Progenitor cell of endocrine pancreas (in vitro differentiated cells): ENCODE measurements at places on chromosomes 3 and 15. TPM values are rescaled to one million over a fixed set of nuclear protein-coding genes. Genes with fewer than 3 reads are reported as not detected.
A peak's percentile ranks its signal among the peaks of the same experiment; 100 is the strongest.

DNA sequence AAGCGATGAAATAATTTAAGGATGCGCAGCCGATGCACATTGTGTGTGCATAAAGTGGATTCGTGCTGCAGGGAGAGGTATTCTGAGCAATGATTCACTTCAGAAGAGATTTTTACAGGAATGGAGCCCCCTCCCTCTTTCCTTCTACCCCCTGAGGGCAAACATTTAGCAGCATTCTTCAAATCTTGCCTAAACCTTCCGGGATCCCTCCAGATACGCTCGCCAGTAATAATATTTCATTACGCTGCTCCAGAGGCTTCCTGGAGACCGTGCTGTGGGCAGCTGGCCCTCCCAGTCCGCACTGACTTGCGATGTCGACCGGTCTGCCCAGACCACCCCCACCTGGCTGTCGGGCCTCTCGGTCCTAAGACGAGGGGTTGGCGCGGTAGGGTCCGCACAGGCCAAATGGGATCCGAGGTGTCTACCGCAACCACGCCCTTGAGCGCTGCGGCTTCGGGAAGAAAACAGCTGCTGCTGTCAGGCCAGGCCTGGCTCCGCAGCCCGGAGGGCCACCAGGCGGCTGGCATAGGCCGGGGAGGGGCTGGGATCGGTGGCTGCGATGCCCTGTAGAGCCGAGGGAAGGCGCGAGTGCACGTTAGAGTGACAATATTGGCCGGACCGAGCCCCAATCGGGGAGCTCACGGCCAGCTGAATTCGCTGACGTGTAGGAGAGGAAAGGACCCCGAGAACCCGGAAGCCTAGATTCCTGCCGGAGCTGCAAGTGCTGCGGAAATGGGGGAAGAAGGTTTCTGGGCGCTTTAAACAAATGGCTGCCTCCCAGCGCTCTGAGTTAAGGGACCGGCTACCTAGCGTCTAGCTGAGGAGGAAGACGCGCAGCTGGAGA, 14.3 kb downstream of the ZIC4 start:
- no peak for DNase-seq

DNA sequence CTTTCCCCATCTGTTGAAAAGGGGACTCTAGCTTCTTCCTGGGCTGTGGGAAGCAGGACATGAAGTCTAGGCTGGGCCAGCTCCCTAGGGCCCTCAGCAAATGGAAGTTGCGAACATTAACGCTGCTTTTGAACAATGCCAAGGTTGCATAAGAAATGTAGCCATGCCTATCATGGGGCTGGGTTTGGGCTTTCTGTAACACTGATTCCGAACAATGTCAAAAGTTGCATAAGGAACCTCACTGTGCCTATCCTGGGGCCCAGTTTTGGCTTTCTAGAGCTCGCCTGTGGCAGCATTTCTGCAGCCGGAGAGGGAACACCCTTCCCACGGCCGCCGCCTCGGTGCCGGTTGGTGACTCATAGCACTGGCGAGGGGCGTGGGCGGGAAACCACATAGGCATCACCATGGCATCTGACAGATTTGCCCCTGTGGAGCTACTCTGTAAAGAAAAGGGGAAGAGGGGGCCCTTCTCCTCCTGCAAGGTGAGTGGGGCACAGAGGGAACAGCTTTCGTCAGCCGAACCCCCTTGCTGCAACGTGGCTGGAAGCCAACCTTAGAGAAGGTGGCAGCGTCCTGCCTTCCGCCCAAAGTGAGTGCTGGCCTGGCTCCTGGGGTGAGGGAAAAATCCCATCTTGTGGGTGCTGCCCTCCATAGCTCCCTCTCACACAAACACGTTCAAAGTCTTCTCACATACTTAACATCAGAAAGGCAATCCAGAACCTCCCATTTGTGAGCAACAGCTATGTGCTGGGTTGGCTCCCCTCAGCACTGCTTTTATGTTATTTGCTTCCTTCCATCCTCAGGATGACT, 46.6 kb upstream of the ATP2B2 start:
- DNase-seq = no peak

CCDC9B gene
- total RNA-seq = 0.07 and 0.11 TPM in 2 replicates

GRCh38 chr3:112965656-112966055, 9.2 kb downstream of the CD200R1 start:
- no peak for DNase-seq

SGO1 gene
- total RNA-seq = 14.8 and 15.1 TPM in 2 replicates

DNA sequence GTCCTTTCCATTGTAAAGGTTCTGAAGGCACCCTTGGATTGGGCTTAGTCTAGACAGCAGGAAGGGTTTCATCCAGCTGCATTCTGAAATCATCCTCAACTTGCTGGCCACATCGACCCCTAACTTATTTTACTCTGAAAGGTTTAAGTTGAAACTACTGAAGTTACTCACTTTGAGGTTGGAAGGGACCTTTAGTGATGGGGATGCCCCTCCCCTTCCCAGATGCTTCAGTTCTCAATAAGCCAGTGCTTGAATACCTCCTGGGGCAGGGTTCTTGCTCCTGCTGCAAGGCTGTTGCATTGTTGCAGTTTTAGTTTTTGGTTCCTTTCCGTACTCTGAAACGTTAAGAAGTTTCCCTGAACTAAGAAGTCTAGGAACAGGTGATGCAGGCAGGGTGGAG, 26.4 kb downstream of the FGD5 start:
- DNase-seq = no peak

TMEM207 gene
- 0.27 TPM in 1 of 2 replicates, not detected in the other for total RNA-seq

GRCh38 chr3:196016059-196016458, 65.8 kb downstream of the TFRC start:
- no peak for DNase-seq

RPS27L gene
- 129 and 140 TPM in 2 replicates for total RNA-seq

GRCh38 chr3:72590732-72591221, 257.5 kb downstream of the SHQ1 start:
- DNase-seq = no peak

GFM1 gene
- total RNA-seq = 33.2 and 34.4 TPM in 2 replicates

- DNase-seq = no peak
Observed at GRCh38 chr15:40660686-40661085, 34.3 kb upstream of the RAD51 start.

AADAC gene
- total RNA-seq = not detected in 2 replicates

- no peak for DNase-seq
Observed at GRCh38 chr3:151896246-151897012, 23.0 kb downstream of the SUCNR1 start.

SEMA6D gene
- total RNA-seq = 10.6 and 11.7 TPM in 2 replicates

C2CD4A gene
- 0.17 and 0.20 TPM in 2 replicates for total RNA-seq

DNA sequence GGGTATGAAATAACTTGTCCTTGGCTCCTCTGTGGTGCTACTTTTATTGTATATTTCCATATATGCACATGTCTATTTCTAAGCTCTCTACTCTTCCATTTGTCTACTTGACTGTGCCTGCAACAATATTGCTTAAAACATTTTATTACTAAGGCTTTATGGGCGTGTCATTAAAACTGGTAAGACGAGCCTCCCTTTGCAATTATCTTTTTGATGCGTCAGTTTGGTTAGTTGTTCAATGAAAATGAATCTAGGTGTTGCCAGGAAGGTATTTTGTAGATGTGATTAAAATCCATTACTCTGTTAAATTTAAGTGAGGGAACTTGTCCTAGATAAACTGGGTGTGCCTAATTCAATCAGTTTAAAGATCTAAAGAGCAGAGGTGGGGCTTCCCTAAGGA, 12.9 kb upstream of the TRA2B start:
- no peak for DNase-seq

DNA sequence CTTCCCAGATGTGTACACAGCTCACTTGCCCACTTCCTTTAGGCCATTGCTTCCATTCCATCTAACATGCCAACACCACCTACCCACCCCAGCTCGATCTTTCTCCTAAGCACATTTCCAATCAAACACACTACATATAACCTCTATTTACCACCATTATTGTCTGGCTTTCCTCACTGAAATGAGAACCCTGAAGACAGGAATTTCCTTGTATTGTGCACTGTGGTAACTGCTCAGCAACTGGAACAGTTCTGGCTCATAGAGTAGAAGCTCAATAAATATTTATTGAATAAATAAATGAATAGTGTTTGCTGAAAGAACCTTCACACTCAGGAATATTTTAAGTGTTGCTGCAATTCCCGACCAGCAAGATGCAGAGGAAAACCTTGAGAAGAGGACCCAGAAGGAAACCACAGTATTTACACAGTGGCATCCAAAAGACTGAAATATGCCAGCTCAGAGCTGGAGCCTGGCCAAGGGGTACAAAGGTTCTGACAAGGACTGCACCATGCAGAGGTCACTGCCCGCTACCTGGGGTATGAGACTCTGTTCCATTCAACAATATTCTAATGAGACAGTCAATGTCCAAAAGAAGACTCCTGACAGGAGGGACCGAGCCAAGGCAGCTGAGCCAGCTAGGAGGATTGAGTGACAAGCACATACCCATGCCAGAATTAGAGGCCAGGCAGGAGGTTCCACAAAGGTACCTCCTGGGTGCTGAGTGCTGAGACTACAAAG, 168.8 kb downstream of the NUP210 start:
- DNase-seq = no peak

GRCh38 chr3:97952280-97952679, 20.0 kb downstream of the RIOX2 start:
- DNase-seq = no peak

DNA sequence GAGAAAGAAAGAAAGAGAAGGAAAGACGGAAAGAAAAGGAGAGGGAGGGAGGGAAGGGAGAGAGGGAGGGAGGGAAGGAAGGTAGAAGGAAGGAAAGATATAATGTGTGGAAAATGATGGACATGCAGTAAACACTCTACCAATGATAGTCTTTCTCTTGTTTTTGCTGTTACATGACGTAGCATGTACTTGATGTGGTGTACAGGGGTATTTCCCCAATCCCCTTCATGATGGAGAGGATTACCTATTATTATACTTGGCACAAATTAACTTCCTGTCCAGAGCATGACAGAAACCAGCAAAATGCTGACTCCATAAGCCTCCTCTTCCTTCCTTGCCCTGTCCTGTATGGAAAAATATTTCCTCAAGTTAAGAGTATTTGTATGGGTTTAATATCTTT, 124.4 kb downstream of the B3GALNT1 start:
- no peak for DNase-seq

BOC gene
- 10.8 and 14.2 TPM in 2 replicates for total RNA-seq

DNA sequence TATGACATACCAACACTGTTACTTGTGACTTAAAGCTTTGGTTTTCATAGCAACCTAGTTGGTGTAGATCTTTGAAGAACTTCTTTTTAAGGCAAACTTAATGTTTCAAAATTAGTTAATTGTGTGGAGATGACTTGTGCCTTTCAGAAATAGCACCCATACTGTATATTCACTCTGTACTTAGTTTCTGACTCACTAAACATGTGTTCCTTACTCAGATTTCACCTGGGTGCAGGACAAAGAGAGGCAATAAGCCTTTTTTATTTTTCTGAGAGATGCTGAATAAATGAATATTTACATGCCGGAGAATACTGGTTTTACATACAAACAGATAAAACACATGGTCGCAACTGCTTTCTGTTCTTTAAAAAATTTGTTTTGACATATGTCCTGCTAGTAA, 44.8 kb downstream of the SLC25A26 start:
- DNase-seq = no peak

WDR49 gene
- 0.43 and 0.91 TPM in 2 replicates for total RNA-seq

- no peak for DNase-seq
Observed at GRCh38 chr3:145124900-145125678, 1035.9 kb downstream of the PLOD2 start.

FOXB1 gene
- total RNA-seq = not detected in 2 replicates

C3orf49 gene
- total RNA-seq = not detected in 2 replicates

DNA sequence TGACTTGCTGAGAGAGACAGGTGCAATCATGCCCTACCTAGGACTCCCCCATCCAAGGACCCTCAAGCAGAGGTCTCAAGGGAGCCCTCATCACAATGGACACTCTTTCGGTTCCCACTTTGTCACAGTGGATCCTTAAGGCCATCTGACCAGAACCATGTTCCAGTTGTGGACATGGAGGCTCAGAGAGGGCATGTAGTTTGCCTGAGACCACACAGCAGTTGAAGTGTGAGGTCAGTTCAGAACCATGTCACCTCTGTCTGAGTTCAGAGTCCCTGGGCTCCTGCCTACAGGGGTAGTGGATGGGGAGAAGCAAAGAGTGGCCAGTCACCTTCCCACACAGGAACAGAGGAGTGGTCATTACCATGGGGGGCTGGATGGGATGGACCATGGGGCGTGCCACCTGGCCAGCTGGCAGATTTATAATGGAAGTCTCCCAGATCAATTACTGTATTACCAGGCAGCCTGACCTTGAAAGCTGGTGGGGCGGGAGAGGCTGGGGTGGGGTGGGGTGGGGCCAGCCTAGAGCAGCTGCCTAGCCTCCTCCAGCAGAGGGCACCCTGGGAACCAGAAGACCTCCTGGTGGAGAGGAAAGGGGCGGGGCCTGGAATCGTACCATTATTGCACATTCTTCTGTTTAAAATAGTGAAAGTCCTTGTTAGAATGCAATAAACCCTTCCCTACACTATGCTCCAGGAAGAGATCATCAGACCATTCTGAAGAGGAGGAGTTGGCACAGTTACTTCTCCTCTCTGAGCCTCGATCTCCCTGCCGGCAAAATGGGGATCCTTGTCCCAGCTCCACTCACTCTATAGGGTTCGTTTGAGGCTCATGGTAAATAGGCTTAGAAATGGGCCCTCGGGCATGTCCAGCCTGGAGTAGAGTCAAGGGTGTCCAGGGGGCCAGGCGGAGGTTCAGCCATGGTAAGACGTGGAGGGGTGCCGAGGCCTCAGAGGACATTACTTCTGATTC, 26.9 kb upstream of the LINGO1 start:
- peak; percentile 44 for DNase-seq

DNA sequence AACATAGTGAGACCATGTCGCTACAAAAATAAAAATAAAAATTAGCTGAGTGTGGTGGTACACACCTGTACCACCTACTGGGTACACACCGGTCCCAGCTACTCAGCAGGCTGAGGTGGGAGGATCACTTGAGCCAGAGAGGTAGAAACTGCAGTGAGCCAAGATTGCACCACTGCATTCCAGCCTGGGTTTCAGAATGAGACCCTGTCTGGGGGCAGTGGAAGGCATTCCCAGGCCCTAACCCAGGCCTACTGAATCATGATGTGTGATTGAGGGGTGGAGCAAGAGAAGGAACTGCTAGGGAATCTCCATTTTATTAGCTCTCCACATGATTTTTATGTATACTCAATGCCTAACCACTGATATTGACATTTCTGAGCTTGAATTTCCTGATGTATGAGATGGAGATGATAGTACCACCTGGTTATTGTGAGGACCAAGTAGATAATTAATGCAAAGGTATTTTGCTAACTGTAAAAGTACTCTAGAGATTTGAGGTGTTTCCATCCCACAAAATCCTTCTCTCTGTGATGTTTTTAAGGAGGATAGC, 169.5 kb upstream of the UMPS start:
- no peak for DNase-seq

DNA sequence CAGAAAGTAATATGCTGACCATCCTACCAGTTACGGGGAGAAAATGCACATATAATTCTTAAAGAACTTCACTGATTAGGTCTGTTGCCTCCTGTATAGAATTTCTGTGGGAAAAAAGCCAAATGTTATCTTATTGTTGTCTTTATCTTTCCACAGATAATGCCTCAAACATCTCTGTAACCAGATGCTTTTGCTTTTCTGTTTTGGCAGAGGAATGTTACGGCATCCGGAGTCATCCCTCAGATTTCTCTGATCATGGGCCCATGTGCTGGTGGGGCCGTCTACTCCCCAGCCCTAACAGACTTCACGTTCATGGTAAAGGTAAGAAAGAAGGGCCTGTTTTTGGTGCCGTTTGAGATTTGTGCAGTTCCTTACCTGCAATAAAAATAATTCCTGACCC, 33.5 kb downstream of the PCCB start:
- DNase-seq = no peak
